Activated CD8-positive, alpha-beta memory T cell treated with anti-CD3 and anti-CD28 coated beads, Interleukin-2, amount 50 U/mL, for 4 hours (primary cell): ENCODE measurements at places on chromosomes 6 and 20.

DNA sequence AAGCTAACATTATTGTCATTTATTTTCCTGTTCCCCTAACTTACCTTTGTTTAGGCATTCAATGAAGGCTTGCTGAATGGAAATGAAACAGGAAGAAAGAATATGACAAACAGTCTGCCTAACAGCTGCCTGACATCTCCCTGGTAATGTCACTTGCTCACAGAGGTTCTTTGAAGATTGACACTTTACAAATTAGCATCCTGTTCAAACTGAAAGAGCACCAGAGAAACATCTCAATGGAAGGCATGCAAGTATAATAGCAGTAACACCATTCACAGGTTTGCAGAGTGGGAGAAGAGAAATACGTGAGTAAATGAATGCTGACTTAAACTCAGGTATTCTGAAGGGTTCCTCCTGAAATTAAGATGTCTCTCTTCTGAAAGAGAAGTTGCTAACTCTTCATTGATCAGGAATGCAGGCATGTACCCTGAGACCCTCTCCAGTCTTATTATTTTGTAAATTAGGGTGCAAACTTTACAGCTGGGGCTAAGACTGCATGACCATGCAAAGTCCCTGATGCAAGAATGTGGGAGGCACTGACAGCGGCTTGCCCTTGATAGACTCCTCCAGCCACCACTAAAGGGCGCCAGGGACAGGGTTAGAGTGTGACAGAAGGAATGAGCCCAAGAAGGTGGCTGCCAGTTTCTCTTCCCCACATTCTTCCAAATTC is 1.3 kb upstream of the SMLR1 start:
- DNase-seq: no peak

DNA sequence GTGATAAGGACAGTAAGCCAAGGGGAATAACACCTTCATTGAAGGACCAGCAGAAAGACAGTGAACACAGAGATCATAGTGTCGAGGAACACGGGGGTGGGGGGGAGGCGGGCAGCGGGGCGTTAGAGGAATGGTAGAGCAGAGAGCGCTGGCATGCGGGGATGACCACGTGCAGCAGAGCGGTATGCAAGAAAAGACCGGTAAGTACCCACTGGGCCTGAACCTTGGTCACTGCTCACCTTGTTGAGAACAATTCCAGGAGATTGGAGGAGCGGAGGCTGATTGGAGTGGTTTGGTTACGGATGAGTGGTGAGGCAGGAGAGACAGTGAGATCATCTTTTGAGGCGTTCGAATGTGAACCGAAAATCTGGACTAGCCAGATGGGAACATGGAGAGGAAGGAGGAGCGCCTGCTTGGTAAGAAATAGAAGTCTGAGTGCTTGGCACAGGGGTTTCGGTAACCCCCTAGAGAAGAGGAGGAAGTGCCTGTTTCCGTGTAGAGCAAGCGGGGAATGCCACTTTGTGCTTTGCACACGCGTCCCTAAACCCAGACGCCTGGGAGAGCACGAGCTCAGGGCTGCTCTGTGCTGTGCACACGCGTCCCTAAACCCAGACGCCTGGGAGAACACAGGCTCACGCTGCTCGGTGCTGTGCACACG is 70.0 kb downstream of the FAM120B start:
- DNase-seq: no peak

GRCh38 chr20:57089699-57090144 is 176.7 kb downstream of the BMP7 start:
- DNase-seq: peak; percentile 54

DNA sequence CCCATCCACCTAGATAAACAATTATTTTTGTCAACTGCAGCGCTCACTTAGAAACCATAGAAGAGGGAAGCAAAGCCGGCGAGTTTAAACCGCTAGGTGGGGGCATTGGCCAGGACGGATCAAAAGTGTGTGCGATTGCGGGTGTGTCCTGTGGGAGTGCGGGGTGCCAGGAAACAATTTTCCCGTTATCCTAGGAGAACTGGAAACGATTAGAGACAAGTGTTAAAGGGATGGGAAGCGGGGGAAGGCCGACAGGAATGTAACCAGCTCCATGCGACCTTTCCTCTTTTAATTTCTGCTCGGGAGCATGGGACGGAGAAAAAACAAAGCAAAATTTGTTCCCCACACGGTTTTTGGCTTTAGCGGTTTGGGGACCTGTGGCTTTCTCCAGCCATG is 2.8 kb upstream of the HTR1B start:
- DNase-seq: no peak

GRCh38 chr20:2144850-2145249 is 43.2 kb downstream of the STK35 start:
- no peak for DNase-seq

- no peak for DNase-seq
Observed at GRCh38 chr6:52552278-52552643, 24.6 kb downstream of the TRAM2 start.

DNA sequence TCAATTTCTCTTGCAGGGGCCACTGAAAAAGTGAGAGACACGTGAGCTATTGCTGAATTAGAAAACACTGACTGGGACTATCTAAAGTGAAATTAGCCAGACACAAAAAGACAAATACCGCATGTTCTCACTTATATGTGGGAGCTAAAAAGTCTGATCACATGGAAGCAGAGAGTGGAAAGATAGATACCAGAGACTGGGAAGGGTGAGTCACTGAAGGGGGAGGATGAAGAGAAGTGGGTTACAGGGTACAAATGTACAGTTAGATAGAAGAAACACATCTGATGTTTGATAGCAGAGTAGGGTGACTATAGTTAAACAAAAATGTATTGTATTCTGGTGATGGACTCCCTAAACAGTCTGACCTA is 13.4 kb downstream of the CST3 start:
- DNase-seq: no peak

DNA sequence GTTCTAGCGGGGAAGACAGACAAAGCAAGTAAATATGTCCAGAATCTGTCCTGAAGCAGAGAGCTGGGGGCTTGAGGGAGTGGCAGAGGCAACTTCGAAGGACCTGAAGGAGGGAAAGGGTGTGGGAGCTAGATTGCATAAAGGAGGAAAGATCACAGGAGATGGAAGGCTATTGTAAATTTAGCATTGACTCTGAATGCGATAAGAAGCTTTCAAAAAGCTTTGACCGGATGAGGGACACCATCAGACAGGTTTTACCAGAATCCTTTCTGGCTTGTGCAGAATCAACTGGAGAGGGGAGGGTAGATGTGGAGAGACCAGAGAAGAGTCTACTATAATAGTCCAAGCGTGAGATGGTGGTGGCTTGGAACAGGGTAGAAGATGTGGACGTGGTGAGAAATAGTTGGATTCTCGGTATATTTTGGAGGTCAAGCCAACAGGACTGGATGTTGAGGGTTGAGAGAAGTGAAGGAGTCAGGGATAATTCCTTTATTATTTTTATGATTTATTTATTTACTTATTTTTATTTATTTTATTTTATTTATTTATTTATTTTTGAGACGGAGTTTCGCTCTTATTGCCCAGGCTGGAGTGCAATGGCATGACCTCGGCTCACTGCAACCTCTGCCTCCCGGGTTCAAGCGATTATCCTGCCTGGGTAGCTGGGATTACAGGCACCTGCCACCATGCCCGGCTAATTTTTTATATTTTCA is 19.9 kb upstream of the RIPOR3 start:
- no peak for DNase-seq

DNA sequence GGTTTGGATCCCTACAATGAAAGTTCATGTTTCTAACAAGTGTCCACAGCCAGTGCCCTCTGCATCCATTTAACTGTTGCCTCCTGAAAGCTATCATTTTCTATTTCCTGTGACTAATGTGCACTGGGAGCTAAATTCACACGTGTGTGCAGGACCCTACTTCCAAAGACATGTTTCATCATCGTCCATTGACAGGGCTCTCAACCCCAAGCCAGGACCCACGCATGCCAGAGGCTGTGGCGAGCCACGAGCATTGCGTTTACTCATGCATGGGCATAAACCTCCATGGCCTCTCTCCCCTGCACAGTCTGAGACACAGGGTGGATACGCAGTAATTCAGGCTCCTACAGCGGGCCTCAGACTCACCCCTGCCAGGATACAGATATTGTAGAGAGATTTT is 153.2 kb downstream of the MAFB start:
- DNase-seq: no peak

DNA sequence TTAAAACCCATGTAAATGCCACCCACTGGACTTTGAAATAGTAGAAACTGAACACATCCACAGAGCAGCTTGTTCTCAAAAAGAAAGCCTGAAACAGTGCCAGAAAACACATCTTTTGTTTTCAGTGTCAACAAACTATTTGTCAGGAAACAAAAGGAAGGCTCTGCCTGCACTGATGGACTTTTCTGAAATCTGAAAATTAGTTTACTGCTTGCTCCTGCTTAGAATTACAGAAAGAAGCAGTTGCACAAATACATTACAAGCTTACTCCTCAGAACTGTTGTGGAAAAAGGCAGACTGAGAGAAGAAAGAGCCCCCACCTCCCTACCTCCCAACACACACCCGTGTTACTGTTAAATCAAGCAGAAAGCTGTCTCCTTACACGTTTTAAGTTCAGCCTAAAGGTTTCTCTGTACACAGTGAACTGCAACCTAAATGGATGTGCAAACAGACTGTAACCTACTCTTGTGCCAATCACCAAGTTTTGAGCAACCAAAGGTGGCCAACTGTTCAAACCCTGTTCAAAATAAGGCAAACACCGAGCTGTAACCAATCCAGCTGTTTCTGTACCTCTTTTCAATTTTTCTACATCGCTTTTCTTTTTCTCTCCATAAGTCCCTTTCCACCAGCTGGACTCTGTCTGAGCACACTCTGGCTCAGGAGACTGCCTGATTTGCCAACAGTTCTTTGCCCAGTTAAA is 43.7 kb downstream of the FRK start:
- DNase-seq: no peak

DNA sequence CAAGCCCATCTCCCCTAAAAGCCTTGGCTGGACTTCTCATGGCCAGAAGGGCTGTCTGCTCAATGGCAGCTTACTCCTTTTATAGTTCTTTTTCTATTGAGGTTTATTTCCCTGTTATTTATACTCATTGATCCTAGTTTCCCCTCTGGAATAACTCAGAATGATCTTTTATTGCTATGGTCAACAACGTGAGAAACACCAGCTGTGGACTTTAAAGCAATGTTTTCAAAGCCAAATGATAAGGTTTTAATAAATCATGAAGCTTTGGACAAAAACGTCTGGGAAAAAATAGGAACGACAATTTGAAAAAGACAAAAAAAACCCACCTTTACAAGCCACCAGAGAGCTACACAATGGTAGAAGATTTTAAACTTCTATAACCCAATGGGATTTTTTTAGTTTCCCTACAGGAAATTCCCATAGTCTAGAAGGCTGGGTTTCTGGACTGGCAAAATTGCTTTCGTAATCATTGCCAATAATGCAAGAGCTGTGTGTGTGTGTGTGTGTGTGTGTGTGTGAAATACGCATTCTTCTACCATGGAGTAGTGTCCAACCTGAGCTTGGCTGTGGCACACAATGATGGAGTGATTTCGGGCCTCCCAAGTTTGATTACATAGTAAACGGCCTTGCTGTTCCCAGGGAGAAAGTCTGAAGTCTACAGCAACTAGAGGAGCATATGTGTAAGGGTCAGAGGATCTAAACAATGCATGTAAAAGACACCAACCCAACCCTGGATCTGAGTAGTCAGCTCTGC is 396.0 kb downstream of the SYNE1 start:
- DNase-seq: no peak

DNA sequence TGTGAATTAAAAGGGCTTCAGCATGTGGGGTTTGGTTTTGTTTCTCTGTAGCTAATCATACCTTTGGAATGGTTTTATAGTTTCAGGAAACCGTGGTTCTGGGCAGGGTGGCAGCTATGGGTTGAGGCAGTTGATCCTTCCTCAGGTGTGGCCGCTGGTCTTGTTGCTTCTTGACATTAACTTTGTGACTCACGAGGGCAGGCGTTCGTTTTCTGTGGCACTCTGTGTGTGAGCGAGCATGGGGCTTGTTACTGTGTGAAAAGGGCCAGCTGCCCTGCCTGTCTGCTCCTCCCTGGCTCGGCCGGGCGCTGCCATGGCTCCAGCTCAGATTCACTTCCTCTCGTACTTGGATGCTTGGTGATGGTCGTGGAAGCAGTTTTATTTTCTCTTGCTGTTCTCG is 16.2 kb downstream of the DNAJC5 start:
- DNase-seq: no peak

DNA sequence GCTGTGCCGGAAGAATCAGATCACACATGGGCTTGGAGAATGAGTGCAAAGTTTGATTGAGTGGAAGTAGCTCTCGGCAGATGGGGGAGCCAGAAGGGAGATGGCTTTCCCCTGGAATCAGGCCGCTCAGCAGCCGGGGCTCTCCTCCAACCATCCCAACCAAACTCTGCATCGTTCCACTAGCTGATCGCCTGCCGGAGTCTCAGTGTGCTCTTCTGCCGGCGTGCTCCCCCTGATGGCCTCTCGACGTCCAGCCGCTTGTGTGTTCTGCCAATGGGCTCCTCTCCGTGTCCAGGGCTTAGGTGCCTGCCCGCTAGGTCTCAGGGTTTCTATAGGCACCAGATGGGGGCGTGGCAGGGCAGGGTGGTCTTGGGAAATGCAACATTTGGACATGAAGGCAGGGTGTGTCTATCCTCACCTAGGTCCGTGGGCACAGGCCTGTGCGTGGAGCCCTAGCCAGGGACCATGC is 4.9 kb upstream of the BIRC7 start:
- no peak for DNase-seq

DNA sequence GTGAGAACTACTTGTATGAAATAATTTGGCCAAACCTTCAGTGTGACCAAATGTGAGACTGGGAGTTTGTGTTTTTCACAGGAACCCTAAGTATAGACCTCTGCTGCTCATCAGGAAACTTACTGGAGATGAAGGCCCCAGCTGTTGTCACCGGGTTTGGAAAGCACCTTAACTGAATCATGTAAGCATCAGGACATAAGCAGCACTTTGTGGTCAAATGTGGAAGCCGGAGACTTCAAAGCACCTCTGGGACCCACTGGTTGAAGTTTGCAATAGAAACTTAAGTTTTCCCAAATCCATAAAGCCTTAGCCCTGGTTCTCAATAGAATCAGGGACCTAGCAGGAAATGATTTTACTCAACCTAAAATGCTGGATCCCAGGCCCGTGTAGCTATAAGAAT is 14.3 kb downstream of the TTPAL start:
- no peak for DNase-seq

DNA sequence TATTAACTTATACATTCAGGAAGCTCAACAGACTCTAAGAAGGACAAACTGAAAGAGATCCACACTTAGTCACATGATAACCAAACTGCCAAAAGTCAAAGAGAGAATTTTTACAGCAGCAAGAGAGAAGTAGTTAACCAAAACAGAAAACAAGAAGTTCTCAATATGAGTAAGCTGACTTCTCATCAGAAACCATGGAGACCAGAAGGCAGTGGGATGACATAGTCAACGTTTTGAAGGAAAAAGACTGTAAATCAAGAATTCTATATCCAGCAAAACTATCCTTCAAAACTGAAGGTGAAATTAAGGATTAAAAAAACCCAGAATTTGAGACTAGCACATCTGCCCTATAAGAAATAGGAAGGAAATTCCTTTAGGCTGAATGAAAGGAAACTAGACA is 60.4 kb downstream of the COL19A1 start:
- DNase-seq: no peak

- no peak for DNase-seq
Observed at GRCh38 chr20:44646641-44647274, 4.7 kb downstream of the ADA start.
